ENCODE measurements at places on chromosomes 6 and 20. TPM values are rescaled to one million over a fixed set of nuclear protein-coding genes. Genes with fewer than 3 reads are reported as not detected.
A peak's percentile ranks its signal among the peaks of the same experiment; 100 is the strongest.

The SPATS1 gene
- not detected for polyA plus RNA-seq

The OPN5 gene
- not detected for polyA plus RNA-seq

- DNase-seq = peak; percentile 60
Observed at GRCh38 chr6:31203345-31203979, 33.0 kb upstream of the POU5F1 start.

GRCh38 chr20:61234224-61234890 lies 17.7 kb upstream of the CDH4 start:
- no peak for DNase-seq

DNA sequence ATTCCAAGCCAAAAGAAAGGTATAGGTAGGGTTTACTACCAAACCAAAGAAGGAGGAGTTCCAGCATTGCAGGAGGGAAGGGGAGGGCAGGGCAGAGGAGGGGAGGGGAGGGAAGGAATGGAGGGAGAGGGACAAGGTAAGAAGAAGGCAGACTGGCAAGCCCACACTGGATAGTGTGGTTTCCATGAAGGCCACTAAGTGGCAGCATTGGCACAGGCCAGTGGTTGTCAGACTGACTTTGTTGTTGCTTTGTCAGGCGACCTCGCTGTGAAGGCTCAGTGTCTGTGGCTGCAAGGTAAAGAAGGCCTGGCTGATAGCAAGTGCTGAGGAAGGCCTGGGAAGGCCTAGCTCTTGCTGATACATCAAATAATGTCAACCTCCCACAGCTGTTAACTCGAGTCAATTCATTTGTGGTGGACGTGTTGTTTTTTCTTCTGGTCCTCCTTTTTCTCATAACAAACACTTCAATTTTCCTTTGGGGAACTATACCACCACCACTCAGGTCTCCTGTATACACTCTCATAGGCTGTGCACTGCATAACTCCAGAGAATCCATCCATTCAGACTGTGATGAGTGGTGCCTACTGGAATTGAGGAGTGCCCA lies 7.7 kb upstream of the ZNF334 start:
- peak; percentile 60 for DNase-seq

GRCh38 chr6:125979101-125979500 lies 7.2 kb upstream of the TRMT11 start:
- no peak for DNase-seq

- DNase-seq = peak; percentile 34
Observed at GRCh38 chr6:110053395-110054240, 75.5 kb downstream of the GPR6 start.
